ENCODE measurements at places on chromosomes 12 and 14.

DNA sequence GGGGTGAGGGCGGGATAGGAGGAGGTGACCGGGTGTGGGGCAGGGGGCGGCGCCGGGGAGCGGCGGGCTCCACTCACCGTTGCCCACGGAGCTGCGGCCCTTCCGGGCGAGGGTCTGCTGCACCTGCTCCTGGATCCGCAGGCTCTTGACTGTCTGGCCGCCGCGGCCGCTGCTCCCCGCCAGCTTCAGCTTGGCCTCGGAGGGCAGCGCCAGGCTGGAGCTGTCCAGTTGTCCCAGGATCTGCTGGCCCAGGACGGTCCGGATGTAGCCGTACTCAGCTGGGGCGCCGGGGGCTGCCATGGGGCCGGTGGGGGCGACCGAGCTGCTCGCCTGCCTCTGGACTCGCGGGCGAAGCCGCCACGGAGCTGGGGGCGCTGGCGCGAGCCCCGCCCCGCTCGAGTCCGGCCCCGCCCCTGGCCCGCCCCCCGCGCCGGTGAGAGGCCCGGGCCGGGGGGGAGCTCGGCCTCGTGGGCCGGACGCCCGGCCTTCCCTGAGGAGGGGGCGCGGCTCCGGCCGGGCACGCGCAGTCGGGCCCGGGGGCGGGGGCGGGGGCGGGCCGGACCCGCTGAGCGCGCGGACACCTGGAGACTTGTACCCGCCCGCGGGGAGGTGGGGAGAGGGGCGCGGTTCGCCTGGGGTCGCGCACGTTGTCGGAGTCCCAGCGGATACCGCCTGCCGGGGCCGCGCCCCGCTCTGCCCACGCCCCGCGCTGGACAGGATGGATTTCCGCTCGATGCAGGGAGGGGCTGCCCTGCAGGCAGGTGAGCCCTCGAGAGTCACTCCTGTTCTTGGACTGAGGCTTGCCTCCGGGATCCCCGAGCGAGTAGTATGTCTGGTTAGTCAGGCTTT is at the start of gene PKP2:
Gene PKP2, minus strand, starts transcription at position 346 of the 849 bp plus-strand sequence. Its CDS starts 46 bp downstream, at position 300.
- peak; percentile 19 for DNase-seq

- DNase-seq: no peak
Measured at GRCh38 chr12:23431006-23431405, 518.5 kb downstream of the SOX5 start.

GRCh38 chr14:94343238-94344005 is 20.3 kb upstream of the SERPINA6 start:
- no peak for DNase-seq

GRCh38 chr12:16531621-16532020 is 74.3 kb downstream of the LMO3 start:
- DNase-seq: no peak

GRCh38 chr12:11666131-11667050 is 16.9 kb downstream of the ETV6 start:
- no peak for DNase-seq

GRCh38 chr12:57342207-57342691 is 88.6 kb downstream of the R3HDM2 start:
- DNase-seq: no peak

DNA sequence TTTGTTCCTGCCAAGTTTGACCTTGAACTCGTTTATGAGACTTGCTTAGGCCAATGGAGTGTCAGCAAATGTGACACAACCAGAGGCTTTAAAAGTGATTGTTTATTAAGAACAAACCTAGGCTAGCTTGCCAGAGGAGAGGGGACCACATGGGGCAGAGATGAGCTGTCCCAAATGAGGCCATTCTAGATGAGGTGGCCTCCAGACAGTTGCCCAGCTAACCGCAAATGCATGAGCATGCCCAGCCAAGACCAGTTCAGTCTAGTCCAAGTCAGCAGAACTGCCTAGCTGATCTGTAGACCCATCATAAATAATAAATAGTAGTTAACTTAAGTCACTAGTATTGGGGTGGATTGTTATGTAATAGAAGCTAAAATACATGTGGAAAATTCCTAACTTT is 172.8 kb upstream of the DYRK2 start:
- no peak for DNase-seq

DNA sequence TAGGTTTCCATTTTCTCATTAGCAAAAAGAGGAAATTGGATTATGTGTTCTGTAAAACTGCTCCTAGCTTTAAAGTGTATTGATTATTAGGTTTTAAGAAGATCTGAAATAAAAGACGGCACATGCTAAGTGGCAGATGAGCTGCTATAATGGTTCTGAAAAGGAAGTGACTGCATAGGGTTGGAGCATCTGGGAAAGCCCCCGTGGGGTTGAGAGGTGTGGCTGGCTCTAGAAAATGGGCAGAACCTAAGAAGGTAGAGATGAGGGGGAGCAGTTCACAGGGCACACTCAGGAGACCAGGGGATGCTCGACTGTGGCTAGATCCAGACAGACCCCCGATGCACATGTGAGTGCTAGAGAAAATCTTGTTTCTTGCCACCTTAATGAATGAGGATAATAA is 1.9 kb downstream of the IFNG-AS1 start:
- DNase-seq: no peak

- DNase-seq: no peak
Measured at GRCh38 chr12:43072431-43072830, 479.6 kb downstream of the ADAMTS20 start.

DNA sequence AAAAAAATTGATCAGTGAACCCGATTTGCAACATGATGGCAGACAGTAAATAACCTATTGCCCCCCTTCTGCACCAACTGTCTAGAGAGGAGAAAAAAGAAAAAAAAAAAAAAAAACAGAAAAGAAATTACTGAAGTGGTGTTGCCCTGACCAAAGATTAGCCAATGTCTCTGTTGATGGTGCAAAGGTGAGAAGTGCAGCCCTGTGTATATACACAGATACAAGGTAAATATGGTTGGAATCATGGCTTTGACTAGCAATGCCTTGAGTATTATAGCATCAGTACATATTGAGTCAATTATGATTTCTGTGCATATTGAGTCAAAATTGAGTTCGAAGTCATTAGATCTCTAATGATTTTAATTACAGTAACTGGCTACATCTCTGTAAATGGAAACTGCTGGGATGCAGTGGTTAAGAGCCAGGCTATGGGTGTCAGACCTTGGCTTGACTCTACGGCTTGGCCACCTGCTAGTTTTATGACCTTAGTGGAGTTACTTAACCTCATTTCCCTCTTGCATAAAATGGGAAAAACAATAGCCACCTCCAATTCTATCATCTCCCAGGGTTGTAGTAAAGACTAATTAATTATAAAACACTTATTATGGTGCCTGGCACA is 51.0 kb downstream of the EGLN3 start:
- DNase-seq: no peak

GRCh38 chr12:132488127-132489077 is 1.5 kb upstream of the FBRSL1 start:
- DNase-seq: no peak

DNA sequence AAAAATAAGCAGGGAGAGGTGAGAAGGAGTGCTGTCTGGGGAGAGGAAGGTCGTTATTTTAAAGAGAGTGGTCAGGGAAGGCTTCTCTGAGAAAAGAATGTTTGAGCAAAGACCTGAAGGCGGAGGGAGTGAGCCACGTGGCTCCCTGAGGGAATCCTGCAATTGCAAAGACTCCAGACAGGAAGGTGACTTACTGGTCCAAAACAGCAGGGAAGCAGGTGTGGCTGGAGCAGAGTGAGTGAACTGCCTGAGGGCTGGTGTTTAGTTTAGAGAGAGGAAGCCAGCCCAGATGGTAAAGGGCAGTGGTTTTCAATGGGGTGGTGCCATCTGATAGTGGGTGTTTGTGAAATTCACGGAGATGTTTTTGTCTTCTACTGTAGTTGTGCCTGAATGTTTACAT is 58.8 kb upstream of the LTA4H start:
- DNase-seq: no peak

- DNase-seq: no peak
Measured at GRCh38 chr12:112112409-112113133, 4.0 kb upstream of the NAA25 start.

Measured in hypothalamus (tissue), 51 donors.